ENCODE measurements at places on chromosomes 1 and 21. TPM values are rescaled to one million over a fixed set of nuclear protein-coding genes. Genes with fewer than 3 reads are reported as not detected.

- H3K36me3 ChIP-seq: 0 out of 2 replicates have a peak, but pooled peaks cover 4% of the 10 kb centered on the region
- no peaks in the 10 kb centered on the region for H3K4me1 ChIP-seq
- no peaks in the 10 kb centered on the region for H3K27me3 ChIP-seq
- DNase-seq: no peak
- no peak overlapping the region for H3K4me3 ChIP-seq
These were observed 22.8 kb upstream of the TSPEAR start for GRCh38 chr21:44734026-44734745.

GRCh38 chr1:93353286-93353685 is 7.6 kb downstream of the DR1 start:
- H3K27ac ChIP-seq: peak overlapping the region; percentile 52
- no peak overlapping the region for H3K4me3 ChIP-seq
- no peak for DNase-seq
- peaks cover 27% of the 10 kb centered on the region for H3K36me3 ChIP-seq
- no peaks in the 10 kb centered on the region for H3K27me3 ChIP-seq

CACHD1 gene
- 12.6 TPM for polyA plus RNA-seq

DNA sequence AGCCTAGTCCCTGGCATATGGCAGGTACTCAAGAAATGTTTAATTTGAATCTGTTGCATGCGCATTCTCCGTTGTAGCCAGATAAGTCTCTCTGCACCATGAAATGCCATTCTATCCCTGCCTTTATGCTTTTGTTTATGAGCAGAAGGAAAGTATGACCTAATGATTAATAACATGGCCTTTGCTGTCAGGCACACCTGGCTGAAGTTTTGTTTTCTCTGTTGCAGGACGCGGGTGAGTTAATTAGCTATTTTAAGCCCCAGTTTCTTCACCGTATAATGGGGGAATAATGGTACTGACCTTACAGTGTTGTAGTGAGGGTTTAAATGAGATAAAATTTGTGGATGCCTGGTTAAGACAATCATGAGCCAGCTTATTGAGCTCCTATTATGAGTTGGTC is 87.7 kb downstream of the ST6GALNAC3 start:
- H3K4me3 ChIP-seq: no peak overlapping the region
- H3K27me3 ChIP-seq: no peaks in the 10 kb centered on the region
- H3K27ac ChIP-seq: no peak overlapping the region
- no peaks in the 10 kb centered on the region for H3K4me1 ChIP-seq

- no peak overlapping the region for H3K4me3 ChIP-seq
- no peak for DNase-seq
- no peak overlapping the region for H3K27ac ChIP-seq
- no peaks in the 10 kb centered on the region for H3K36me3 ChIP-seq
- no peaks in the 10 kb centered on the region for H3K27me3 ChIP-seq
- peaks cover 13% of the 10 kb centered on the region for H3K4me1 ChIP-seq
These were observed 157.9 kb upstream of the CHRM3 start for GRCh38 chr1:239228451-239228850.

DNA sequence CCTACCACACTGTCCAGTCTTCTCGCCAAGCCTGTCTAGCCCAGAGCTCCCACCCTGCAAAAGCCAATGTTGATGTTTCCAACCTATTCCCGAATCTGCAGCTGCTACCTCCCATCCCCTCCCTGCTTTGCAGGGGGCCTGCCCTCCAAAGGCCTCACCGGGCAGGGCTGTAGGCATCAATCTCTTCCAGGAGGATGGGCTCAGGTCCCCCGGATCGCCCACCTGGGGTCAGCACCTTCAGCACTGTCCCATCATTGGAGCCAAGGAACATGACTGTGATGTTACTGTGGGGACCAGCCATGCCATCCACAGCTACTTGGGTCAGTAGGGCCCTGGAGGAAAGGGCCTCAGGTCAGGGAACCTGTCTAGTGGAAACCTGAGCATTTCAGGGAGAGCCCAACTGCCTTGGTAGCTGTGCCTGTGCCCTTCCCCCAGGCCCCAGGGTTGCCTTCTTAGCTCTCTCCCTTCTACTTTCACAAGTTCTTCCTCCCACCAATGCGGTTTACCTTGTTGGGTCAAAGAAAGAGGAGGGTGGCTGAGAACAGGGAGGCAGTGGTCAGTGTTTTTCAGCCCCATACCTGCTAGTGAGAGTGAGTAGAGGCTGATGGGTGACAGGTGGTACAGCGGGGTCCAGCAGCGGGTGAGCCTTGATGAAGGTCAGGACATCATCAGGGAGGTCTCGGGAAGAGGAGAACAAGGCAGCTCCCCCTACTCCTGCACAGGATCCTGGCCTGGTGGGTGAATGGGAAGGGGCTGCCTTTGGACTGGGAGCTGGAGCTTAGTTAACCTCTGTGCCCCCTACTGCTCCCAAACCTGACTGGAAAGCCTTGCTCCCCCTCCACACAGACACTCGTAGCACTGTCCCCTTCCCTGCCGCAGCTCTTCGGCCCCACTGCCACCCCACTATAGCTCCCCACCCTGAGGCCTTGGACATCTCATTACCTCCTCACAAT is 10.7 kb downstream of the SEMA6C start:
- H3K4me3 ChIP-seq: no peak overlapping the region
- no peaks in the 10 kb centered on the region for H3K36me3 ChIP-seq
- DNase-seq: peak; percentile 40
- peaks cover 33% of the 10 kb centered on the region for H3K27me3 ChIP-seq
- H3K27ac ChIP-seq: no peak overlapping the region

CCDC27 gene
- polyA plus RNA-seq: not detected

AMIGO1 gene
- polyA plus RNA-seq: 0.61 TPM

SMPDL3B gene
- polyA plus RNA-seq: 39.5 TPM

DNA sequence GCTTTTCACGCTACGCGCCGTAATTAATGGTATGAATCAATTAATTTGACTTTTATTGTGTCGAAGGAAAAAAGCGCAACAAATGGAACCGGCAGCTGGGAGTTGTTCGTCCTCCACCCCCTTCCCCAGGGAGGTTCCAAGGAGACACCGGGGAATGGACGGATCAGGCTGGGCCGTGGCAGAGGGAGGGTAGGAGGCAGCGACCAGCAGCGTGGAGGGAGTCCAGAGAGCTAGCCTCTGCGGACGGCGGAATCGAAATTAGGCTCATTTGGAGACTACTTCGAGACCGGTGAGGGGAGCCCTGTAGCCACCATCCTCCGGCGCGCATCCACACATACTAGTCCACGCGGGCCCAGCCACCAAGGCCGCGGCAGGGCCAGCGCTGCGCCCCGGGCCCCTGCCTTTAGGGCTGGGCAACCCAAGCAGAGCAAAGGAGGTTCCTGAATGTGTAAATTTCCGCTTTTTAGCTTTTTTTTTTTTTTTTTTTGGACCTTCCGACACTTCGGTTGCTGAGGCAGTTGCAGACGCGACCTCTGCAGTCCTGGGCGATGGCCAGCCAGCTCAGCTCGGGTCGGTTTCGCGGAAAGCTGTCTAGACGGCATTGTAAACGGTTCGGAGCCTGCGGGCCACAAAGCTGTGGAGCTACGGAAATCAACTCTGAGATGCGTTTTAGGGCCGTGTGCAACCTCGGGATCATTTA is 2.2 kb upstream of the FOXD3 start:
- H3K27ac ChIP-seq: no peak overlapping the region
- H3K4me1 ChIP-seq: peaks cover 29% of the 10 kb centered on the region
- peaks cover 55% of the 10 kb centered on the region for H3K27me3 ChIP-seq
- peak overlapping the region; percentile 61 for H3K4me3 ChIP-seq
- H3K36me3 ChIP-seq: no peaks in the 10 kb centered on the region

TMCO4 gene
- polyA plus RNA-seq: 2.6 TPM

DNA sequence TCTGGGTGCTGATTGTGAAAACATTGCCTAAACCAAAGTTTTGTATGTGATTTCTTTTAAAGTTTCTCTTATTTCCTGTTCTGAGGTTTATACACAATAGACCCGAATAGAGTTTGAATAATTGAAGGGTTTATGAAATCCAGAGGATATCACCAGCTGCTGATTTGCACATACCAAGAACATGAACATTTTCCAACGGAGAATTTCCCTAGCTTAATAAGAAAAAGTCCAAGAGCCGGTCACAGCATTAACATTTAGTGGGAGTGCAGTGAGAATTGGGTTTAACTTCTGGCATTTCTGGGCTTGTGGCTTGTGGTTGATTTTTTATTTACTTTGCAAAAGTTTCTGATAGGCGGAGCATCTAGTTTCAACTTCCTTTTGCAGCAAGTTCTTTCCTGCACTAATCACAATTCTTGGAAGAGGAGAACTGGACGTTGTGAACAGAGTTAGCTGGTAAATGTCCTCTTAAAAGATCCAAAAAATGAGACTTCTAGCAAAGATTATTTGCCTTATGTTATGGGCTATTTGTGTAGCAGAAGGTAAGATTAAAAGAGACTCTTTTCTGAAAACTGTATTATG is at the start of gene CFH:
CFH (plus strand) TSS at position 407 of the 579 bp plus-strand sequence; CDS start at position 482, 75 bp downstream.
- H3K4me3 ChIP-seq: no peak within 1 kb of the TSS
- no peak within 1 kb of the TSS for H3K27ac ChIP-seq
- no peaks in the 10 kb centered on the region for H3K27me3 ChIP-seq
- no peaks in the 10 kb centered on the region for H3K4me1 ChIP-seq

DNA sequence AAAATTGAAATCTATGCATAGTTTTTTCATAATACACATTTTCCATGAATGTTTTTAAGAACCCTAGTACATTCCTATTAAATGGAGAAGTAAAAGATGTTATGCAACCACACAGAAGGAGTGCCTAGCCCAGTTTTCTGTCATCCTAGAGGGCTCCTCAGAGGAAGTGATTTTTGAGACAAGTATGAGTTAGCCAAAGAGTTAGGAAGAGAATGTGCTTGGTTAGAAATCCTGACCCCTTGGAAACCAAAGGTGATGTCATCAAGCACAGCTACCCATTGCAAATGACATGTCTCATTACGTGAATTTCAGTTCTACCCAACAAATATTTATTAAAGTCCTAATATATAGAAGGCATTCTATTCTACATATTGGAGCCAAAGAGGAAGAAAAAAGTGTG is 88.9 kb upstream of the TNFSF4 start:
- no peak overlapping the region for H3K4me3 ChIP-seq
- no peaks in the 10 kb centered on the region for H3K36me3 ChIP-seq
- no peak overlapping the region for H3K27ac ChIP-seq
- H3K4me1 ChIP-seq: peaks cover 4% of the 10 kb centered on the region
- no peaks in the 10 kb centered on the region for H3K27me3 ChIP-seq

SGIP1 gene
- polyA plus RNA-seq: 6.1 TPM

RNU1-1 gene
- not detected for polyA plus RNA-seq

- DNase-seq: no peak
- no peak overlapping the region for H3K4me3 ChIP-seq
- peaks cover 15% of the 10 kb centered on the region for H3K36me3 ChIP-seq
- no peaks in the 10 kb centered on the region for H3K27me3 ChIP-seq
- no peak overlapping the region for H3K27ac ChIP-seq
- peaks cover 4% of the 10 kb centered on the region for H3K4me1 ChIP-seq
These were observed 44.2 kb upstream of the EXOSC10 start for GRCh38 chr1:11143907-11144306.

- H3K27ac ChIP-seq: no peak overlapping the region
- no peak overlapping the region for H3K4me3 ChIP-seq
- no peaks in the 10 kb centered on the region for H3K27me3 ChIP-seq
- H3K36me3 ChIP-seq: no peaks in the 10 kb centered on the region
- no peak for DNase-seq
These were observed 289.7 kb downstream of the TM2D1 start for GRCh38 chr1:61435226-61435625.

KCTD3 gene
- polyA plus RNA-seq: 29.4 TPM

SLC9C2 gene
- not detected for polyA plus RNA-seq

GRCh38 chr1:155890251-155890650 is 20.9 kb downstream of the RIT1 start:
- no peaks in the 10 kb centered on the region for H3K4me1 ChIP-seq
- DNase-seq: no peak
- no peaks in the 10 kb centered on the region for H3K27me3 ChIP-seq
- no peak overlapping the region for H3K4me3 ChIP-seq
- no peaks in the 10 kb centered on the region for H3K36me3 ChIP-seq
- H3K27ac ChIP-seq: no peak overlapping the region

MUL1 gene
- polyA plus RNA-seq: 8.1 TPM

SAMD11 gene
- 0.40 TPM for polyA plus RNA-seq

- H3K27ac ChIP-seq: no peak overlapping the region
- DNase-seq: no peak
- no peaks in the 10 kb centered on the region for H3K27me3 ChIP-seq
- H3K4me3 ChIP-seq: no peak overlapping the region
These were observed 13.4 kb downstream of the C1QB start for GRCh38 chr1:22666412-22666811.

GRCh38 chr1:183470961-183471742 is 1.1 kb upstream of the SMG7 start:
- no peaks in the 10 kb centered on the region for H3K36me3 ChIP-seq
- peak overlapping the region; percentile 100 for H3K27ac ChIP-seq
- peak; percentile 84 for DNase-seq
- peaks cover 32% of the 10 kb centered on the region for H3K4me1 ChIP-seq
- peak overlapping the region; percentile 86 for H3K4me3 ChIP-seq

- no peaks in the 10 kb centered on the region for H3K4me1 ChIP-seq
- peaks cover 42% of the 10 kb centered on the region for H3K27me3 ChIP-seq
- H3K36me3 ChIP-seq: 0 out of 2 replicates have a peak, but pooled peaks cover 8% of the 10 kb centered on the region
- peak; percentile 71 for DNase-seq
These were observed 994 bp downstream of the FAM229A start for GRCh38 chr1:32361308-32361673.

DNA sequence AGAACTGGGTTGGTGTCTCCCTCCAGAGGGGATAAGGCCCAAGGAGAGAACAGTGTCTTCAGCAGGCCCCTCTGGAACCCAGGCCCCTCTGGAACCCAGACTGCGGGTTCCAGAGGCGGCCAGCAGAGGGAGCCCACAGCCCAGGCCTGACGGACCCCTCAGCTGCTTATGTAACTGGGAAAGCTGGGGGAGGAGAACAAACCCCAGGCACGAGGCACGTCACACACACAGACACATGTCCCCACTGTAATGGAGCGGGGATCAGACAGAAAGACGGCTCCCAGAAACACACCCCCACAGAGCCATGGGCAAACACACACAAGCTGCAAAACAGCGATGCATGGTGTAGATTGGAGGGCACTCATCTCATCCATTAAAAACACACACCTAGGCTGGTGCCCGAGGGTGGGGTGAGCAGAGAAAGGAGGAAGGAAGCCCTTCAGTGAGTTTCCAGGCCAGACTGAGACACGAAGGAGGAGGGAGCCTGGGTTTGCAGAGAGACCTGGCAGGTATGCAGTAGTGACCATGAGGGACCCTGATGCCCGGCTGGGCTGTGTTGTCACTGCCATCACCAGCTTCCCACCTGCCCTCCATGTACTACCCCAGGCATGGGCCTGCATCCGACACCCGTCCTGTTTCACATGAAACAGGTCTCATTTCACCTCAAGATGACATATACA is 2.8 kb upstream of the IGSF8 start:
- no peak overlapping the region for H3K27ac ChIP-seq
- no peaks in the 10 kb centered on the region for H3K27me3 ChIP-seq
- peaks cover 42% of the 10 kb centered on the region for H3K4me1 ChIP-seq
- H3K36me3 ChIP-seq: no peaks in the 10 kb centered on the region
- peak overlapping the region; percentile 36 for H3K4me3 ChIP-seq
- peak; percentile 91 for DNase-seq
